ENCODE measurements at places on chromosomes 11 and 22.

DNA sequence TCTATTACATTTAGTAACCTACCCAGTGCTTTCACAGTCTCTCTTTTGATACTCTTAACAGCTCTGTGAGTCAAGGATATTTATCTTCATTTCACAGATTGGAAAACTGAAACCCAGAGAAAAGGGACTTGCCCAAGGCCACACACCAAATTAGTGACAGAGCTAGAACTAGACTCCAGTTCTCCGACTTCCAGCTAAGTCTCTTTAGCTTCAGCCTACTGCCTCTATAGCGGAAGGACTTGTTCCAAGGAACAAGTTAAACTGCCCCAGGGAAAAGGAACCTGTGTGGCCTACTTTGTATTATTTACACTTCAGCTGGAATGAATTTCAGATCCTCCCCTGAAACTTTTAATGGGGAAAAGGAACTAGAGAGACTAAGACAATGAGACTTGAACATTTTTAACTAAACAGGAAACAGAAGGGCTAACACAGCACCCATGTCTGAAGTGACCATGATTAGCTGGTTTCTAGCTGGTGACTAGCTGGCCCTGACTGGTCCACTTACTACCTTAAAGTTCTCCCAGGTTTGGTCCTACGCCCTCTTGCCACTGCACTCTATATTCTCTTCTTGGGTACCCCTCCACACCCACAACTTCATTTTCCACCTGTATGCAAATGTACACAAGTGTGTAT is 1.3 kb downstream of the LRRC51 start:
- no peak for DNase-seq

DNA sequence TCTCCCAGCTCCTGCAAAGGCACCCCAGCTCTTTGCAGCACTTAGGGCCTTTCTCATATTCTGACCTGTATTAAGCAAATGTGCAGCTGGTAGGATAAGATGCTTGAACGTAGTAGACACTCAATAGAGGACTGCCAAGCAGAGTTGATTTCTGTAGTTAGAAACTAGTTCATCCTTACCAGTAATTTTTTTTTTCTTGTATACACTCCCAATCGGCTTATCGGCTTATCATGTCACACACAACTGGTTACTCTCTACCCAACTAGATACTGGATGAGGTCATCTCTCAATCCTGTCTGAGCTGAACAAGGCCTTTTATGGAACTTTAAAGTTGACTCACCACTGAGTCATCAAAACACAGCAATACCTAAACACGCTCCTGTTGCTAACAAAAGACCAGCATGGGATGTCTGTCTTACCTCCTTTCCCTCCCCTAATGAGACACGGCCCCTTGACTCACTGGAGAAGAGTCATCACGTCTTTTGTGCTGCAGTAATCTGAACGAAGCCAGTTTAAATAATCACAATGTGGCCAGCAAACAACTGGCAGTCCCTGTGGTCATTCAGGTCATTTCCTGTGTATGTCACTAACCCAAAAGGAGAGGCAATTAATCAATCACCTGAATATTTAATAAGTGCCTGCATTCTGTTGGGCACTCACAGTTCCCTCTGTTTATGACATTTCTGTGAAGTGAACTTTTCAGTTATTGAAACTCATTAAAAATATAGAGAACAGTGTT is 7.5 kb upstream of the WEE1 start:
- DNase-seq = peak; percentile 89

GRCh38 chr11:127492029-127492428 is 491.5 kb upstream of the KIRREL3 start:
- no peak for DNase-seq

- DNase-seq = no peak
These were observed 452.0 kb upstream of the CCDC179 start for GRCh38 chr11:23311986-23312940.

All from AG20443 (cell line).